Calu3 (cell line): ENCODE measurements at places on chromosomes 7 and 10. TPM values are rescaled to one million over a fixed set of nuclear protein-coding genes. Genes with fewer than 3 reads are reported as not detected.

Gene WEE2
- not detected in 2 replicates for total RNA-seq

Gene LIPM
- total RNA-seq: not detected in 2 replicates

Gene NACAD
- 0.90 and 1.0 TPM in 2 replicates for total RNA-seq

Gene SPDYE2
- total RNA-seq: not detected in 2 replicates

Gene VAX1
- total RNA-seq: not detected in 2 replicates

Gene ST8SIA6
- 0.14 TPM in 1 of 2 replicates, not detected in the other for total RNA-seq

Gene SLC26A5
- total RNA-seq: not detected in 2 replicates

Gene KNDC1
- 1.2 and 1.7 TPM in 2 replicates for total RNA-seq

Gene PTPRE
- 5.9 and 7.6 TPM in 2 replicates for total RNA-seq

Gene STEAP1B
- total RNA-seq: 2.6 and 4.4 TPM in 2 replicates

Gene PPP1R17
- total RNA-seq: not detected in 2 replicates

Gene CYP2E1
- total RNA-seq: 1.7 and 3.5 TPM in 2 replicates

Gene VWC2
- not detected in 2 replicates for total RNA-seq

Gene MYH16
- total RNA-seq: 0.61 and 0.97 TPM in 2 replicates

Gene NXPH1
- total RNA-seq: not detected in 2 replicates

Gene CUZD1
- total RNA-seq: 0.93 and 1.5 TPM in 2 replicates

Gene VSTM2A
- total RNA-seq: not detected in 2 replicates

Gene OR2A1
- not detected in 2 replicates for total RNA-seq

Gene DRGX
- not detected in 2 replicates for total RNA-seq

Gene TMEM236
- 0.38 and 0.51 TPM in 2 replicates for total RNA-seq

Gene HTR5A
- total RNA-seq: not detected in 2 replicates

Gene COL28A1
- 1.3 and 3.2 TPM in 2 replicates for total RNA-seq
